Heart left ventricle (tissue), 16 donors: ENCODE measurements at places on chromosomes 5 and 9. TPM values are rescaled to one million over a fixed set of nuclear protein-coding genes. Genes with fewer than 3 reads are reported as not detected.
A peak's percentile ranks its signal among the peaks of the same experiment; 100 is the strongest.

- DNase-seq, result no peak
- peak overlapping the region; percentile 91 for H3K4me3 ChIP-seq
- peak overlapping the region; percentile 97 for H3K27ac ChIP-seq
- H3K27me3 ChIP-seq, result no peaks in the 10 kb centered on the region
Observed at GRCh38 chr5:108749128-108749861, 1.6 kb downstream of the FER start.

GRCh38 chr9:130193531-130194377, 21.6 kb downstream of the NCS1 start:
- H3K36me3 ChIP-seq, result no peaks in the 10 kb centered on the region
- no peaks in the 10 kb centered on the region for H3K27me3 ChIP-seq
- H3K4me1 ChIP-seq, result no peaks in the 10 kb centered on the region
- no peak overlapping the region for H3K27ac ChIP-seq
- no peak for DNase-seq

DNA sequence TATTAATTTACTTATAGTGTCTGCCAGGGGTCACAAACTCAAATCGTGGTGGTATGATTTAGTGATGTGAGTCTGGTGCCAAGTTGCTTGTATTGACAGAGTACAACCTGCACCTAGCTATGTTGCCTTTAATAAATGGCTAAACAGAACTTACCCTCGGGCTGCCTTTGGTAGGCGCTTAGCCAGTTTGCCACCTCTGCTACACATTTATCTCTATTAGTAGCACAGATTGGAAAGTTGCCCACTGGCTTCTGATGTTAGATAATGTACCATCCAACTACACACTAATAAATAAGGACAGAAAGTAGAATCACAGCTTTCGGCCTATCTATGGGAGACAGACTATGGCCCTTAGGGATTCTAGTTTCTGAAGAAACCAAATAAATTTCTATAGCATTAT, 368.4 kb downstream of the MAN2A1 start:
- peaks cover 5% of the 10 kb centered on the region for H3K4me1 ChIP-seq
- no peak overlapping the region for H3K27ac ChIP-seq
- H3K36me3 ChIP-seq, result no peaks in the 10 kb centered on the region
- DNase-seq, result no peak
- no peaks in the 10 kb centered on the region for H3K27me3 ChIP-seq

- H3K4me1 ChIP-seq, result no peaks in the 10 kb centered on the region
- no peak overlapping the region for H3K4me3 ChIP-seq
- H3K27me3 ChIP-seq, result no peaks in the 10 kb centered on the region
- DNase-seq, result no peak
- no peaks in the 10 kb centered on the region for H3K36me3 ChIP-seq
- peak overlapping the region; percentile 24 for H3K27ac ChIP-seq
Observed at GRCh38 chr5:130870691-130871090, 294.4 kb downstream of the HINT1 start.

DNA sequence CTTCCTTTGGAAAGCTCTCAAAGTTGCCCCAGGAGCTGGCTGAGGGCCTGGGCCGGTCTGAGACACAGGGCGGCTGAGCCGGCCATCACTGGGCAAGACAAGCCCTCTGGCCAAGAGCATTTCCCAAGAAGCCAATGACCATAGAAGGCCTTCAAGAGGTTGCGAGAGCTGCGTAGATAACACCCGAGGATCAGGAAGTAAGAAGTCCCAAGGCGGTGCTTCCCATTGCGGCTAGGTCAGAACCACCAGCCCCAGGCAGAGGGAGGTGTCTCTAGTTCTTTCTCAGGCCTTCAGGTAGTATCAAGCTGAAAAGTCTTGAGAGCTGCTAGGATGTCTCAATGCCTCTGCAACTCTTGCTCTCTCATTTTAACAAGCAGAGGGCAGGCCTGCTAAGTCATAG, 54.0 kb upstream of the C5orf58 start:
- H3K36me3 ChIP-seq, result no peaks in the 10 kb centered on the region
- H3K4me1 ChIP-seq, result no peaks in the 10 kb centered on the region

ATP10B gene
- 0.04 TPM for polyA plus RNA-seq
